Karpas-422 (cell line): ENCODE measurements at places on chromosomes 3 and 15. TPM values are rescaled to one million over a fixed set of nuclear protein-coding genes. Genes with fewer than 3 reads are reported as not detected.

HHLA2 gene
- total RNA-seq: not detected in 2 replicates

PTH1R gene
- not detected in 2 replicates for total RNA-seq

RHOV gene
- total RNA-seq: 0.69 TPM in 1 of 2 replicates, not detected in the other

FHIT gene
- not detected in 2 replicates for total RNA-seq

GALNT15 gene
- total RNA-seq: not detected in 2 replicates

MYZAP gene
- total RNA-seq: not detected in 2 replicates
